Endothelial cell of umbilical vein (primary cell): ENCODE measurements at places on chromosomes 12 and 14. TPM values are rescaled to one million over a fixed set of nuclear protein-coding genes. Genes with fewer than 3 reads are reported as not detected.

DNA sequence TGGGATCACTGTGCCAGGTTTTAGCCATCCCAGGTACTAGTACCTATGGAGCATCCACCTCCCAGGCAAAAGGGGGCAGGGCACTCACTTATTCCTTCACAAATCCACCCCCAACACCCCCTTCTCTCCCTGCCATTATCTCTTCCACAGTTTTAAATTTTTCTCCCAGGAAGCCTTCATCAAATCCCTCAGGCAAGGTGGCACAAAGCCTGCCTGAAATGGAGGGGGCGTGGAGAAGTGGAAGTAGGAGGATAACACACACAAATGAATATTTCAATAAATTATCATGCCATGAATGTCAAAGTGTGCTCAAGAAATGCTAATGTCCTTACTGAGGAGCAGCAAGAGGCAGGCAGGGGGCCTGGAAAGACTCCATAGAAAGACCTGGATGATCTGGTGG is 4.7 kb upstream of the CHST11 start:
- no peak for DNase-seq

DNA sequence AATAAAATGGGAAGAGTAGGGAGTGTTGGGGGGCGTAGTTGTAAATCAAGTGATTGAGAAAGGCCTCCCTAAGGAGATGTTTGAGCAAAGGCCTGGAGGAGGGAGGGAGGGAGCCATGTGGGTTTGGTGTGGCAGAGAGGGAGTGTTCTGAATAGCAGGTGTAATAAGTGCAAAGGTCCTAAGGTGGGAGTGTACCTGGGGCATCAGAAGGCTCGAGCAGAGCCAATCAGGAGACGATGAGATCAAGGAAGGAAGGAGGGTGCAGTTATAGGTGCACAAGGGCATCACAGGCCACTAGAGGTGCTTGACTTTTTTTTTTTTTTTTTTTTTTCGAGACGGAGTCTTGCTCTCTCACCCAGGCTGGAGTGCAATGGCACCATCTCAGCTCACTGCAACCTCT is 77.9 kb upstream of the PLXNC1 start:
- no peak for DNase-seq

DNA sequence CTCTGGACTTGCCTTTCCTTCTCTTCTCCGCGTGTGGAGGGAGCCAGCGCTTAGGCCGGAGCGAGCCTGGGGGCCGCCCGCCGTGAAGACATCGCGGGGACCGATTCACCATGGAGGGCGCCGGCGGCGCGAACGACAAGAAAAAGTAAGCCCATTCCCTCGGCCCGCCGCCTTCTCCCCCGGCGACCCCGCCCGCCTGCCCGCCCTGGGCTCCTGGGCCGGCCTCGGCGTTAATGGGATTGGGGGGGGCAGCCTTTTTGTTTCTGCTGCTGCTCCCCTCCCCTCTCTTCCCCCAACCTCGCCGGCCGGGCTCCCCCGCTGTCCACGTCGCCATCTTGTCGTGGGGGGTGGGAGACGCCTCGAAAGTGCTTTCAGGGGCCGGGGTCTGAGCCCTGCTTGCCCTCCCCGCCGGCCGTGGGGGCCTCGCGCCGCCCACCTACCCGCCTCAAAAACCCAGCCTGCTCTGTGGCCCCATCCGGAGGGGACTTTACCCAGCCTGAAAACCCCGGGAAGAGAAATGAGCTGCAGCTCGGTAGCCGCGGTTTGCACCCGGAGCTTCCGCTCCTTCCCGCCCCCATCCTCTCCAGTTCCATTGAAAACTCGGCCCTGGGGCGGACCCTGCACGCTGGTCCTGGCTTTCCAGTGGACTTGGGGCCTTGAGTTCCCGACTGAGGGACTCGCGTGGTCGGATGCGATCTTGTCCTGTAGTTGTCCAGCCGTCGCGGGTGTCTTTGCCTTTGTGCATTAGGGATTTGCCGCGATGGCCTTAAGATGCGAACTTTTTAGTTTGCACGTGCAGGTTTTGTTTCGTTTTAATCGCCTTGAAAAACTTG is 598 bp downstream of the HIF1A start:
- peak; percentile 62 for DNase-seq

- no peak for DNase-seq
Observed at GRCh38 chr12:31705621-31706020, 23.2 kb downstream of the AMN1 start.

- DNase-seq, result no peak
Observed at GRCh38 chr12:82708061-82708879, 21.6 kb downstream of the TMTC2 start.

- DNase-seq, result no peak
Observed at GRCh38 chr12:80862531-80862930, 75.2 kb downstream of the LIN7A start.

GRCh38 chr12:48198672-48198971 is 4.5 kb downstream of the OR10AD1 start:
- no peak for DNase-seq

- DNase-seq, result peak; percentile 64
Observed at GRCh38 chr14:51458563-51458955, 193.2 kb upstream of the FRMD6 start.

DNA sequence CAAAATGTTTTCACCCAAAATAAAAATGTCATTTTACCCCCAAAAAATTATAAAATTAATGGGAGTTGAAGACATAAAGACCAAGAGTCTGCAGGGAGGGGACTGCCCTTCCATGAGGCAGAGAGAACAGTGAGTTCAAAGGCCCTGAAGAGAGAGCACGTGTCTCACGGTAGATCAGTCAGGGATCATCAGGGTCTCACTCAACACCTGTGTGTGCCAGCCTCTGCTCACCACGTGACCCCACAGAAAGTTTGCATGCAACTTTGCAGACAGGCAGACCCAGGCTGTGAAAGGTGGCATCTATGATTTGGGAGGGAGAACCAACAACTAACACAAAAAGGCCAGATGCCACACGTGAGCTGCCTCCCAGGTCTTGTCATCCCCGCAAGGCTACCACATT is 33.1 kb downstream of the CLMN start:
- no peak for DNase-seq

- DNase-seq, result peak; percentile 26
Observed at GRCh38 chr12:57224973-57225679, 4.4 kb upstream of the SHMT2 start.

DNA sequence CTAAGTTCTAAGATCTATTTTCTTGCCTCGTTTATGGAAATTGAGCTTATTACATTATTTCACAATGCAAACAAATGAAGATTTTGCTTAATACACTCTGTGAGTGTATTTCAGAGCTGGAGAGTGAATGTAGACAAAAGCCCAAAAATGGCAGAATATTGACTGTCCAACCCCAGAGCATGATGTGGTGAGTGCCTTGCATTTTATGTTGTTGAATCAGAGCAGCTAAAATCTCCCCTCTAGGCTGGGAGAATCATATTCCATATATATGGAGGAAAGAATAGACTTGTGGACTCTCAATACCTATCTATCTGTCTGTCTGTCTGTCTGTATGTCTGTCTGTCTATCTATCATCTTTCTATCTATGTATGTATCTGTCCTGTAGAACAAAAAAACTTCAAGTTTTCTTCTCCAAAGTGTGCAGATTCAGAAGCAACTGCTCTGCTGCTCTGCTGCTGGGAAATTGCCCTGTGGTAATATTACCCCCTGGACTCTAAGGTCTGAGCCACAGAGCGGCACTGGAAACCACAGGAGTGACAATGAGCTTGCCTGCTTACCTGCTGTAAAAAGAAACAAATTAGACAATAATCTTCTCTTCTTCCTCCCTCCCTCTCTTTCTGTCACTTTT is 209.4 kb upstream of the PRICKLE1 start:
- no peak for DNase-seq

GRCh38 chr14:99257122-99257672 is 14.8 kb downstream of the BCL11B start:
- no peak for DNase-seq

DNA sequence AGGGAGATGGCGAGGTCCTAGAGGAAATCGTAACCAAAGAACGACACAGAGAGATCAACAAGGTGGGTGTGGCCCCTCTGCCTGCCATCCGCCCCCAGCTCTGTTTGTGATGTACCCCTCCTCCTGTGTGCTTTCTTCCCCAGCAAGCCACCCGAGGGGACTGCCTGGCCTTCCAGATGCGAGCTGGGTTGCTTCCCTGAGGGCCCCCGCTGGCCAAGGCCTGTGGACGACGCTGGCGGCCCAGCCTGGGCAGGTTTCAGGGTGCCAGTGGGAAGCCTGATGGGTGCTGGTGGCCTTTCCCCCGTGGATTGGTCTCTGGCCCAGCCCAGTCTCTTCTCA is 2.0 kb downstream of the ARL6IP4 start:
- no peak for DNase-seq

DNA sequence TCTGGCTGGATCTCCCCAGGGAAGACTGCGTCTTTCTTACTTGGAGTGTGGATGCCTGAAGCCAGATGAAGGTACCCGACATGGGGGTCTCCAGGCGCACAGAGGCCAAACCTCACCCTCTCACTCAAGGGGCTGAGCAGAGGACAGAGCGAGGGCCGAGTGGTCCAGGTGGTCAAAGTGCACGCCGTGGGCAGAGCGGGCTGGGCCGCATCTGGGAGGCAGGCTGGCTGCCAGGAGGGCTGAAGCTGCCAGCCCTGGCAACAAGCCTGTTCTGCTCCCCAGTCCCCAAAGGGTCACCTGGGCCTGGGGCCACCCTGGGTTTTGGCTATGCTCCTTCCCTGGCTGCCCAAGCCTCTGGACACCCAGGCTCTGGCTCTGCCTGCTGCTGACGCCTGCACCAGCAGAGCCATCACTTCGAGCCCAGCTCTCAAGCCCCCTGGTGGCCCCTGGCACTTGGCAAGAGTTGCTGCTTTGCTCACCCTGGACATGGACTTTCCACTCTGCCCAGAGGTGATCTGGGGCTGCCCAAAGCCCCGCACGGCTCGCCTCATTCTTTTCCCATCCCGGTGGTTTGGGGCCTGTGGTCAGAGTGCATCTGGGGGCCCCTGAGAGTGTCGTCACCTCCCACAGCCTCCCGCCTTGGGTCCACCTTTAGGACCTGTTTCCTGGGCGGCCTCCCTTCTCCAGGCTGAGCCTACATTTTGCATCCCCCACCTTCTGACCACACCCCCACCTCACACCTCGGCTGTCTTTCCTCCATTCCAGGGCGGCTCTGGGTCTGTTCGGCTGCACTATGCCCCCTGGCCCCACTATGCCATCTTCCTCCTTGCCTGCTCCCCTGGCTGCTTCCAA is 2.8 kb downstream of the ADSS1 start:
- no peak for DNase-seq

DNA sequence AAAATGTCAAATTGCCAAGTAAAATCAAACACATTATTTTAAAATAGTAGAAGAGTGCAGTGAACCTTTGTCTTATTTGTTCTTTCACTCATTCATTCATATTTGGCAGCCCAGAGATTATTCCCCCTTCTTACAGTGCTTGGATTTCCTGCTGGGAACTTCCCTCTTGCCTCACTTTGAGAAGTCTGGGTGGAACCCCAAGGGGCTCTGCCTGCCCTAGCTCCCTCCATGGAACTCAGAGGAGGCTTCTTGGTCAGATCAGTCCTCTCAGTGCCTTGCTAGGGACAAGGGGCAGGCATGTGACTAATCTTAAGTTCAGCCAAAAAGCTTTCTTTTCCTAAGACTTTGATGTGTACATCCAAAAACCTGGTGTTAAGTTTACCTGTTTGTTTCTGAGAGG is 84.7 kb upstream of the OVCH1 start:
- DNase-seq, result peak; percentile 36

DNA sequence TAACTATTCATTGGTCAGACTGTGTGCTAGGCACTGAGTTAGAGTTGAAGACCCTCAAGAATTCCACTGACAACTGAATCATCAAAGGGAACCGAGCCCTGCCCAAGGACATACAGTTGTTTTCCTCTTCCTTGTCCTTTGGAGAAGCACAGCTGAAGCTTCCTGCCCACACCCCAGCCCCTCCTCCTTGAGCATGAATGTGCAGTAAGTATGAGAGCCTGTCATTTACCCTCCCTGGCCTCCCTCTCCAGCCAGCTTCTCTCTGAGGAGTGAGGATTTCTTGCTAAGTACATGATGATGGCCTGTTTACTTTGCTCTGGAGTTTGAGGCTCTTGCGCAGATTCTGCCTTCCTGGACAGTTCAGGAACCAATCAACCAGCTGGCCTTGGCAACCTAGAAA is 235.2 kb downstream of the CACNA1C start:
- DNase-seq, result no peak

DNA sequence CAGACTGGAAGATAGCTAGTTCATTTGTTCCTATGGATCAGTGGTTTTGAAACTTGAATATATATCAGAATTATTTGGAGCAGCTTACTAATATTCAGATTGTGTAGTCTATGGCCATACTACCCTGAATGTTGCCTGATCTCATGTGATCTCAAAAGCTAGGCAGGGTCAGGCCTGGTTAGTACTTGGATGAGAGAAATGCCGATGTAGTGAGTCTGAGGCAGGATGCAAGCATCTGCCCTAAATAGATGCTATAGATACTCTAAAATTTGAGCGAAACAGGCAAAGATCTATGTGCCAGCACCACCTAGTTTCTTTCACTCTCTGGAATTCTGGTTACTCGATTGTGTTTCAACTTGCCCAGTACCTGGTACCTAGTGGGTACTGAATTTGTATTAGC is 40.9 kb downstream of the FRMD6 start:
- no peak for DNase-seq

- DNase-seq, result no peak
Observed at GRCh38 chr14:58722441-58722840, 84.7 kb downstream of the DACT1 start.

DNA sequence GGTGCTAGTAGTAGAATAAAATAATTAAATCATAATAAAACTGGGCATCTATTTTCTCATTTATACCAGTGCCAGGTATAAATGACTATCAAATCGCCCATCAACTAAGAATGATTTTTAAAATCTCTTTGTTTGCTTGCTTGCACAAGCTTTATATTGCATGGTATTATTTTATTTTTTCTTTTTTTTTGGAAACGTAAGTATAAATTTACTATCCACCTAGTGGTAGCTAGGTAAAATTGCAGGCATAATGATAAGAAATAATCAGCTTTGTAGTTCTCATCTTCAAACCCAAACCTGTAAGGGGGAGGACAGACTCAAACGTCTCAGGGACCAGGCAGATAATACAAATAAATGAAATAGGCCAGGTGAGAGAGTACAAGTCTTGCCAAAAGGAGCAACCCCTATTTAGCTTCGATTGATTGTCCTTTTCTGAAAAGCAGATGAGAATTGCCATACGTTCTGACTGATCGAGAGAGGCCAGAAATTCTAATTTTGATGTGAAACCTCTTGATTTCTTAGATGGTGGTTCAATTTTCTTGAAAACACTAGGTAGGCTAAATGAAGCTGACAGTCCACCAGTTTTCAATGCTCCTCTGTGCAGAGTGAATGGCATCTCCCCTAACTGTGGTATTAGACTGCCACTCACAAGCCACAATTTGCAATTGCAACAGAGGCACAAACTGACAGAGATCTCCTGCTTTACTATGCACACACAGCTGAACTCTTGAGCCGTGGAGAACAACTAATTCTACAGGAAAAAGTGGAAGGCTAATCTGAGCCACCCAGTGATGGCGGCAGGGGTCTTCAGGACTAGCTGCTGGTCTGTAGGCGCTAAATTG is 189.3 kb downstream of the DACT1 start:
- no peak for DNase-seq

GRCh38 chr12:94717108-94717507 is 66.8 kb upstream of the TMCC3 start:
- DNase-seq, result no peak

GRCh38 chr12:103915306-103915705 is 14.9 kb upstream of the HSP90B1 start:
- DNase-seq, result no peak

The TAS2R9 gene
- not detected in 2 replicates for polyA plus RNA-seq

The VPS33A gene
- polyA plus RNA-seq, result 12.1 and 13.5 TPM in 2 replicates

The NGB gene
- polyA plus RNA-seq, result not detected in 2 replicates

The PCNX1 gene
- polyA plus RNA-seq, result 21.4 and 24.0 TPM in 2 replicates

The ZDHHC22 gene
- polyA plus RNA-seq, result 0.03 and 0.08 TPM in 2 replicates

The CLBA1 gene
- polyA plus RNA-seq, result 4.9 and 5.2 TPM in 2 replicates

The PRPH gene
- not detected in 2 replicates for polyA plus RNA-seq
